ENCODE measurements at places on chromosomes 2 and 18. TPM values are rescaled to one million over a fixed set of nuclear protein-coding genes. Genes with fewer than 3 reads are reported as not detected.

The PROKR1 gene
- 0.13 TPM for total RNA-seq

The TEX44 gene
- total RNA-seq: not detected

The FBXO41 gene
- total RNA-seq: 2.5 TPM

The GREB1L gene
- under 0.01 TPM for total RNA-seq

The ADGRF3 gene
- total RNA-seq: not detected

The UGT1A7 gene
- not detected for total RNA-seq

The LCT gene
- total RNA-seq: 0.08 TPM

The MAPRE3 gene
- total RNA-seq: 9.7 TPM

The LYG2 gene
- not detected for total RNA-seq

The FAM237A gene
- not detected for total RNA-seq

The VIL1 gene
- not detected for total RNA-seq

The FLACC1 gene
- total RNA-seq: not detected
